GM12878 (cell line): ENCODE measurements at places on chromosomes 3 and 15.

GRCh38 chr3:144273601-144274000 is 302.0 kb downstream of the DIPK2A start:
- DNase-seq = no peak

DNA sequence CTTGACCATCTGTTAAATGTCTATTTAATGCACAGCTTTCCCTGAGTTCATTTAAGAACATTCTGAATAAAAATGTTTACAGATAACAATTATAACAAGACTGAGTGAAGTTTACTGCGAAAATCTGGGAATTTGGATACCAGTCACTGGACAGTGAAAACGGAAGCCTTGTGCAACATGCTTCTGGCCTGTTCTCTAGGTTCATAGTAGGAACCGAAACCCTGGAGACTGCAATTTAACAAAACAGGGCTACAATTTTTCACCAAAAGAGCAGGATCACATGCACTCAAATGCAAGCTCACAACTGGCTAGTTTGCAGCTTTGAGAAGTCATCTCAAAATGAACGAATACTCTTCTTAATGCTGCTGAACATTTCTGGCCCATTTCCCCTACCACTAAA is 435.9 kb downstream of the NR2F2 start:
- no peak for DNase-seq

DNA sequence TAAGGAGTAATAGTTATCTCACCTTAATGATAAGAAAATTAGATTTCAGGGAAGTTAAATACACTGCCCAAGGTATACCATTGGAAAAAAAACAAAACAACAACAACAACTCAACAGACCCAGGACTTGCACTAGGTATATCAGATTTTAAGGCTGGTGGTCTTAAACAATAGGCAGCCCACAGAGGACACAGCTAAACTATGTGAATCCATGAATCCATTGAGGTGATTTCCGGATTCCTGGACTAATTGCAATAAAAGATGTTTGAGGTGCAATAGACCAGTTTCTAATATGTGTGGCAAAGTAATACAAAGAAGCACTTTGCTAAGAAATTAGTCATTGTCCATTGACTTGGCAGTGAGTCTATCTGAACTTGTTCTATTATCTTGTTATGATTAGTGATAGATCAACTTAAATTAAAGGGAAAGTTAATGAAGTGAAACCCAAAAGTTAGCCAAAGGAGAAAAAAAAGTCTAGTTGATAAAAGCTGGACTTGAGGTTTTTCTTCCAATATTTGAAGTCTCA is 60.9 kb upstream of the MAGI1 start:
- no peak for DNase-seq

GRCh38 chr15:70627322-70627721 is 136.0 kb downstream of the UACA start:
- no peak for DNase-seq

DNA sequence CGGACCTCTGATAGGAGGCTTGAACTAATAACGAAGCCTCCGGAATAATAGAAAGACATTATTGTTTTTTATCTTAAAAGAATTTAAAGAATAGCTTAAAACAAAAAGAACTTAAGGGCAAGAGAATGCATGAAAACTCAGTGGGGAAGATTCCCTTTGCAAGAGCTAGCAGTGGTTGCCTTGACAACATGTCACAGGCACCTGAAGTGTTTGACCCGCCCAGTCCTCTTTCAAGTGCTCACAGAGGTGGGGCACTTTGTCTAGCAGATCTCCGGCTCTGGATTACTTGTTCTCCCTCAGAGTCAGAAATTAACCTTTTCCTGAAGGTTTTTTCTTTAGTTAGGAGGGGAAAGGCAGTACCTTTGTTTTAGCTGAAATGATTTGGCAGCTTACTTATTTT is 37.8 kb downstream of the LARS2 start:
- no peak for DNase-seq

DNA sequence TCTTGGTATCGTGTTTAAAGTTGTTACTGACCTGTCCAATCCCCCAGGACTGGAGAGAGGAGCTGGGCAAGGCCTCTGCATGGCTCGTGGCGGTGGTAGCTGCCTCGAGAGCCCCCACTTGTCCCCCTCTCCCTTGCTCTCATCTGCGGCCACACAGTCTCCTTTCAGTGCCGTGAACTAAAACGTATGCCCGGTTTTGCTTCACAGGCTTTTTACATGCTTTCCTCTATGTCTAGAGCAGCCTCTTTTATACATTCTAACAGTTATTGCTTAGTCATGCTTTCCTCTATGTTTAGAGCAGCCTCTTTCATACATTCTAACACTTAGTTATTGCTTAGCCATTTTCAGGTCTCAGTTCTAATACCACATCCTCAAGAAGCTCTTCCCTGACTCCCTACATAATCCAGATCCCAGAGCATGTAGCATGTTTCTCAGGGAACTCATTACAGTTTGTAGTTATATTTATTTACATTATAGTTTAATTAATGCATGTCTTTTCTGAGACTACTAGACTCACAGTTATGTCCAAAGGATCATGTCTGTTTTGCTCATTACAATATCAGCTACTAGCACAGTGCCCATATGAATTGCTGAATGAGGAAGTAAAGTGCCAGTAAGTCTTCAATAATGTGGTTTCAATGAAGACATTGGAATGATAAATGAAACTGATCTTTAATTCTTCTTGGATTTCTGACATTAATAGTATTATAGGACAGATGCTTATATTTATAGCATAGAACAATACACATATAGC is 66.5 kb upstream of the TBL1XR1 start:
- no peak for DNase-seq

- no peak for DNase-seq
Observed at GRCh38 chr3:86180696-86181095, 810.3 kb downstream of the VGLL3 start.

DNA sequence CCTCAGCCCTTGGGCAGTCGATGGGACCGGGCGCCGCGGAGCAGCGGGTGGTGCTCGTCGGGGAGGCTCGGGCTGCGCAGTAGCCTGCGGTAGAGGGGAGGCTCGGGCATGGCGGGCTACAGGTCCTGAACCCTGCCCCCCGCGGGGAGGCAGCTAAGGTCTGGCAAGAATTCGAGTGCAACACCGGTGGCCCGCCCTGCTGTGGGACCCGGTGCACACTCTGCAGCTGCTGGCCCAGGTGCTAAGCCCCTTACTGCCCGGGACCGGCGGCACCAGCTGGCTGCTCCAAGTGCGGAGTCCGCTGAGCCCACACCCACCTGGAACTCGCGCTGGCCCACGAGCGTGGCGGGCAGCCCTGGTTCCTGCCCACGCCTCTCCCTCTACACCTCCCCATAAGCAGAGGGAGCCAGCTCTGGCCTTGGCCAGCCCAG is 377.7 kb upstream of the RBMS3 start:
- no peak for DNase-seq

DNA sequence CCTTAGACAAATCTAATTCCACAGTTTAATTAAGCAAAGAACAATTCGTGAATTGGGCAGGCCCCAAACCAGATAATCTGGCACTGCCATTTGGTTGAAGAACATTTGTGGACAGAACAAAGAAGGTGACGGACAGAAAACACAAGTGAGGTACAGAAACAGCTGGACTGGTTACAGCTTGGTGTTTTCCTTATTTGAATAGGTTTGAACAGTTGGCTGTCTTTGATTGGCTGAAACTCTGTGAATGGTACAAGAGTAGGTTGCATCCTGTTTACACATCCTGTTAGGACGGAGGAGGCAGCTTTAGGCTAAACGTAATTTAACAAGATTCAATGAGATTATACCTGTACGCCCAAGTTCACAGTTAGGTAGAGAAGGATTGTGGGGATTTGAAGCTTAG is 114.4 kb downstream of the LPP start:
- DNase-seq = no peak

GRCh38 chr3:24614359-24614758 is 119.7 kb upstream of the THRB start:
- no peak for DNase-seq

- DNase-seq = no peak
Observed at GRCh38 chr3:52280050-52280461, 1.6 kb upstream of the WDR82 start.

GRCh38 chr15:78438619-78439285 is 736 bp downstream of the IREB2 start:
- no peak for DNase-seq

DNA sequence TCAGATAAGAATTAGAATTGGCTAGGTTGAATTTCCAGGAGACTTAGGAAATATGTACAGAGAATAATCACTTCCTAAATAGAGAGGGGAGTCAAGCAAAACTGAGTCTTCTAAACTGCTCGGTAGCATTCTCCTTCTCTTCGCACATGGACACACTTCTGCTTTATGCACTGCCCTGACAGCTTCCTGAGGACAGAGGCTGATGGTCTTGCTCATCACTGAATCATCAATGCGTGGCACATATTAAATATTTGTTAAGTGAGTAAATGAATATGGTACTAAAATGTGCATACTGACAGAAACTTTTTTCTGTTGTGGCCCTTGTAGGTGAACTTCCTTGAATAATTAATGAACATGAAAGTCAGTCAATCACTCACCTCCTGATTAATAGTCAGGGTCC is 315.5 kb downstream of the FHIT start:
- no peak for DNase-seq

DNA sequence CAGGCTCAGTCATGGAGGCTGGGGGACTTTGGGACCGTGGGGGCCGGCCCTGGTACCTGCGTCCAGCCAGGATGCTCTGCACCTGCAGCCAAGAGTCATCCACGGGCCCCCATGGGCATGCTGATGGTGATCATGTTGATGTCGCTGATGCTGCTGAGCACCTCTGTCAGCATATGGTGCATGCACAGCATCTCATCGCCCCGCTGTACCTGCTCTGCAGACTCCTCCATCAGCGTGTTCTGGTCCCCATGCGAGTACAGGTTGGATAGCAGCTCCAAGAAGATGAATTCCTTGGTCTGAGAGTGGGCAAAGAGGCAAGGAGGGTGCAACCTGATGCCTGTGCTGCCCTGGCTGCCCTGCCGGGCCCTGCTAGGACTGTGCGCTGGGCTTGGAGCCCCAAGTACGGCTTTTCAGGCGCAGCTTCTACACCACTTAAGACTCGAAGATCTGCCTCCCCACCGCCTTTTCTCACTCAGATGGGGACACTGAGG is 7.2 kb downstream of the RPS17 start:
- no peak for DNase-seq

DNA sequence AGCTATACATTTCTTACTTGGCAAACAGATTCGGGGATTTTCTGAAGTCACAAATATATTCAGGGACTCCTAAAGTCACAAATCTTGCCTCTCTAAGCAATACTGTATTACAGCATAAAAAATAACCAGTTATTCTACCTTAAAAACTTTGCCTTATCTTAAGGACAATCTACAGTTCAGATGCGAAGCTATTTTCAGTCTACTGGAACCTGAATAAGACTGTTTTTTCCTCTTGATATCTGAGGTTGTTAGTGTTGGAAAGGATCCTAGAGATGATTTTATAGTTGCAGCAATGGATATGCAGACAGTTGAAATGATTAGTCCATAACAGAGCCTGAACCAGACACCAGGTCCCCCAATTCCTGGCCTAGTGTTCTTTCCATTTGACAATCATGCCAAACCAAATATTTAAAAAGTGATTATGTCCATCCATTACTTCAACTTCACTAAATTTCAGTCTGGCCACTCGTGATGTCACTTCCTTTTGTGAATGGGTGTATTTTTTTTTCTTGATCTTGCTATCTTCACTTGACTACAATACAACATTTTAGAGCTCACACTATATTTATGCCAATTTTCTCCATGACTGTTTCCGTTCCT is 1.8 kb downstream of the HDGFL3 start:
- DNase-seq = no peak

DNA sequence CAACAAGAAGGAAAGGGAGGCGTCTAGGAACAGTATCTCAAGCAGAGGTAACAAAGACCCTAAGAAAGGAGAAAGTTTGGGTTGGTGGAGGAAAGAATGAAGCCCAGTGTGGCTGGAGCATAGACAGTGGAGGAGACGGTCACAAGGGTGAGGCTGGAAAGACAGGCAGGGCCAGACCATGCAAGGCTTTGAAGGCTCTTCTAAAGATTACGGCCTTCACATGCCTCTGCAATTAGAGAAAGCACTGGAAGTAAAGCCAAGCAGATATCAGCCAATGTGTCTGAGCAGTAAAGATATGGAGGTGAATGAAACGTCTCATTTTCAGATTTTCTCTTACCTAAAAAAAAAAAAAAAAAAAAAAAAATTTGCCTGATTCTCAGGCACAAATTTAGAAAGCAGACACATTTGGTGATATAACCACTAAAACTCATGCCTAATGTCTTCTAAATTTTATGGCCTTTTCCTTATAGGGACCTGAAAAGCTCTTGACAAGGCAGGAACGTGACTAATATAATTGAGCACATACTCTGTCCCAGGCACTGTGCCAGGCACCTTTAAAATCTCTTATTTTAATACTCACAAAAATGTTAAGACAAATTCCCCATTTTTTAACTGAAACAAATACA is 184.1 kb downstream of the MECOM start:
- no peak for DNase-seq

GRCh38 chr3:126996905-126997304 is 14.0 kb downstream of the PLXNA1 start:
- DNase-seq = no peak

- DNase-seq = no peak
Observed at GRCh38 chr15:96585484-96586386, 255.2 kb downstream of the NR2F2 start.

DNA sequence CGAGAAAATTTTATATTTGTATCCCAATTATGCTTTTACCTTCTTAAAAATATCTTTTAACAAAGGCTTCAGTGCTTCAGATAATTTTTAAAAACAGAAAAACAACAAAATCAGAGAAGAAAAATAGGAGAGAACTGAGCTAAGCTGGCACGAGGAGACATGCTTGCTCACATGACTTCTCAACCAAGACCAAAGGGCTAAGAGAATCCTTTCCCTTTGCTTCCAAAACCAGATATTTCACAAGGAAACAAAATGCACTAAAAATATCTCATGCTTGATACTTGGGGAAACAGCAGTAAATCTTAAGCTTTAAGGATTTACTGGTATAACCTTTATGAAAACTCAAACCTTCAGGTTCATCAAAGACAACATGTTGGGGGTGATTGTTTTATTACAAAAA is 58.4 kb downstream of the CAPN7 start:
- DNase-seq = no peak

GRCh38 chr15:68935400-68935937 is 5.1 kb downstream of the SPESP1 start:
- no peak for DNase-seq

- no peak for DNase-seq
Observed at GRCh38 chr15:63306492-63307073, 29.2 kb downstream of the APH1B start.

GRCh38 chr3:104385421-104385820 is 981.3 kb upstream of the ALCAM start:
- no peak for DNase-seq

- no peak for DNase-seq
Observed at GRCh38 chr3:48408823-48409281, 21.0 kb downstream of the PLXNB1 start.

GRCh38 chr3:121894301-121894990 is at the start of gene SLC15A2:
Gene SLC15A2 (plus strand): TSS chr3:121894401. CDS start chr3:121894477, 76 bp downstream.
- DNase-seq = no peak
